ENCODE measurements at places on chromosomes 11 and 22. TPM values are rescaled to one million over a fixed set of nuclear protein-coding genes. Genes with fewer than 3 reads are reported as not detected.

GRCh38 chr11:110081462-110082376, 11.5 kb upstream of the ZC3H12C start:
- H3K27ac ChIP-seq = no peak overlapping the region
- no peaks in the 10 kb centered on the region for H3K36me3 ChIP-seq
- DNase-seq = no peak
- no peaks in the 10 kb centered on the region for H3K27me3 ChIP-seq
- H3K4me3 ChIP-seq = no peak overlapping the region

DNA sequence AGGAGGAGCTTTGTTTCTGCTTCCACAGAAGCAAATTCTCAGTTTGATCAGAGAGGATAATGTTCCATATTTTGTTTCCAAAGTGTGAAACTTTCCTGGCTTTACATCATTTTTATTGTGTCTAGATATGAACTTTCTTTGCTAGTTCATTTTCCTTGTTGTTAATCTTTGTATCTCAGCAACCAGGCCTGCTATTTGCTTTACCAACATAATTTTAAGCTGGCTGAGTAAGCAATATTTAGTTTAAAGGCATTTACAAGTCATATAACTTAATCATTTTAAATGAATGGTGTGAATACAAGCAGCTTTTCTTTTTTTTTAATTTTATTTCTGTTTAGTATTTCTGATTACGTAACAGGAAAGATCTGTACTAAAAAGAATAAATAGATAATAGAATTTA, 15.2 kb downstream of the NUCB2 start:
- H3K36me3 ChIP-seq = no peaks in the 10 kb centered on the region
- no peaks in the 10 kb centered on the region for H3K27me3 ChIP-seq
- H3K4me1 ChIP-seq = no peaks in the 10 kb centered on the region
- no peak overlapping the region for H3K27ac ChIP-seq

DNA sequence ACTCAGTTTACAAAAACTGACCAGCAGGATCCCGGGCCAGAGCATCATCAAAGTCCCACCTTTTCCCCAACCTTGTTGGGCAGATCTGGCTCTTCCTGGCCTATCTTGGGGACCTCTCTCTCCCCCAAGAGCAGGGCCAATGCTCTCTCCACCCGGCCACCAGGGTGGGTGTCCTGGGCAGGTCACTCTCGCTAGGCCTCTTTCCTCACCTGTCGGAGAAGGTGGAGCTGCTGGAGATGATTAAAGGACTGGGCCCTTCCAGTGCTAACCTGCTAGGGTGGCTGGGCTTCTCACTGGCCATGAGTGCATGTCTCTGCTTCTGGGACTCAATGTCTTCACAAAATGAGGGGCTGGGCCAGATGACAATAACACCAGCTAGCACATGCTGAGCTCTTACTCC, 2.9 kb upstream of the CAPN5 start:
- H3K36me3 ChIP-seq = no peaks in the 10 kb centered on the region
- peaks cover 8% of the 10 kb centered on the region for H3K4me1 ChIP-seq
- H3K27ac ChIP-seq = no peak overlapping the region
- no peak for DNase-seq
- H3K4me3 ChIP-seq = no peak overlapping the region
- no peaks in the 10 kb centered on the region for H3K27me3 ChIP-seq

DNA sequence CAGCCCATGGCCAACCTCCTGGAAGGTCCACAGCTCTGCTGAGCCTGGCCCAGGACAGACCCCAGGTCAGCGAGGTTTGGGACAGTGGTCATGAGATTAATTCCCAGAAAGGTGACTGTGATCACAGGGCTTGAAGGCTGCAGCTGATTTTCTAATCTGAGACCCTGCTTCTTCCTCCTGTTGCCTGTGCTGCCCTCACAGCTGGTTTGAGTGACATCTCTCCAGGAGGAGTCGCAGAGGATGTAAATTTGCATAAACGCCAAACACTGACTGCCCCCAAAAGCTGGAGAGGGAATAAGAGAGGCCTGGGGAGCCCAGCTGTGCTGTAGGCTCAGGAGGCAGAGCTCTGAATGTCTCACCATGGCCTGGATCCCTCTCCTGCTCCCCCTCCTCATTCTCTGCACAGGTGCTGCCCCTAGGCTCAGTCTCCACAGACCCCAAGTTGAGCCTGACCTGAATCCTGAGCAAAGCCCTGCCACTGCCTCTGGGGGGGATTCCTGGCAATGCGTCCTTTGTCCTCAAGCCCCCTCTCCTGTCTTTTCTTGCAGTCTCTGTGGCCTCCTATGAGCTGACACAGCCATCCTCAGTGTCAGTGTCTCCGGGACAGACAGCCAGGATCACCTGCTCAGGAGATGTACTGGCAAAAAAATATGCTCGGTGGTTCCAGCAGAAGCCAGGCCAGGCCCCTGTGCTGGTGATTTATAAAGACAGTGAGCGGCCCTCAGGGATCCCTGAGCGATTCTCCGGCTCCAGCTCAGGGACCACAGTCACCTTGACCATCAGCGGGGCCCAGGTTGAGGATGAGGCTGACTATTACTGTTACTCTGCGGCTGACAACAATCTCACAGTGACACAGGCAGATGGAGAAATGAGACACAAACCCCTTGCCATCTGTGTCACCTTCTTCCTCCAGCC, 23.8 kb downstream of the GGTLC2 start:
- H3K4me1 ChIP-seq = no peaks in the 10 kb centered on the region
- H3K27me3 ChIP-seq = peaks cover 12% of the 10 kb centered on the region
- DNase-seq = no peak
- H3K36me3 ChIP-seq = no peaks in the 10 kb centered on the region

DNA sequence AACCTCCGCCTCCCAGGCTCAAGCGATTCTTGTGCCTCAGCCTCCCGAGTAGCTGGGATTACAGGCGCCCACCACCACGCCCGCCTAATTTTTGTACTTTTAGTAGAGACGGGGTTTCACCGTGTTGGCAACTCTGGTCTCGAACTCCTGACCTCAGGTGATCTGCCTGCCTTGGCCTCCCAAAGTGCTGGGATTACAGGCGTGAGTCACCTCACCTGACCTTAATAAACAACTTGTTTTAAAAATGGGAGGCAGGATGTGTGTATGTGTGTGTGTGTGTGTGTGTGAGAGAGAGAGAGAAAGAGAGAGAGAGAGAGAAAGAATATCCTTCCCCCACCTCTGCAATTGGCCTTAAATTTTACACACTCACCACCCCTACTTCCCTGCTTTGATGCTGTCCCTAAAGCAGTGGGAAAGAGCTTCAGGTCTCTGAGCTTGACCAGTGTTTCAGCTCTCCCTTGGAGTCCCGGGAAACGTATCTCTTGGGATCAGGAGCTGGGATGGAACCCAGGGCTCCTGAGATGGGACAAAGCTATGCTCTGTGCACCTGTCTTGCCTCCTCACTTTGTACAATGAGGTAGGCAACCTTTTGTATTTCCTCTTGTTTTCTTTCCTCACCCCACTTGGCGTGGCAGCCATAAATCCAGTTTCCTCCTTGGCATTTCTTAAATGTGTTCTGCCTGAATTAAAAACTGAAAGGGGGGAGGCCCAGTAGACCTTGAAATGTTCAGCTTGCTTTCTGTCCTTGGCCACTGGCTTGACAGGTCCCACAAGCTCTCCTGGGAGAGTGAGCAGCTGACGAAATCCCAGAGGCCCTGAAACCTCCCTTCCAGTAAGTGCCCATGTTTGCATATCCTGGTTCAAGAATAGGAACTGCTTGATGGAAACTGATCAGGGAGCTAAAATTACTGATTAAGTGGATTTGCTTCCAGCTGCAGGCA, 17.8 kb upstream of the XBP1 start:
- peaks cover 6% of the 10 kb centered on the region for H3K36me3 ChIP-seq
- H3K4me3 ChIP-seq = no peak overlapping the region
- H3K27ac ChIP-seq = no peak overlapping the region
- H3K27me3 ChIP-seq = no peaks in the 10 kb centered on the region
- peaks cover 27% of the 10 kb centered on the region for H3K4me1 ChIP-seq
- DNase-seq = no peak

- no peak overlapping the region for H3K27ac ChIP-seq
- DNase-seq = no peak
- H3K4me3 ChIP-seq = no peak overlapping the region
- H3K4me1 ChIP-seq = no peaks in the 10 kb centered on the region
Measured at GRCh38 chr11:78715639-78716311, 141.1 kb upstream of the NARS2 start.

Gene DRG1
- 45.3 TPM for total RNA-seq

Gene OR4A15
- total RNA-seq = not detected
